Thoracic aorta (tissue), 2 donors: ENCODE measurements at places on chromosomes 5 and 9. TPM values are rescaled to one million over a fixed set of nuclear protein-coding genes. Genes with fewer than 3 reads are reported as not detected.

OR1J4 gene
- total RNA-seq, result not detected

SLCO6A1 gene
- not detected for total RNA-seq

SPDL1 gene
- total RNA-seq, result 1.9 TPM

IL4 gene
- total RNA-seq, result not detected

PCDHGA7 gene
- total RNA-seq, result 11.9 TPM

HSPB3 gene
- total RNA-seq, result 0.95 TPM

OMD gene
- total RNA-seq, result 200 TPM

RNF224 gene
- not detected for total RNA-seq

HRH2 gene
- 23.1 TPM for total RNA-seq

- H3K27ac ChIP-seq, result no peak overlapping the region
- no peak overlapping the region for H3K4me3 ChIP-seq
- H3K36me3 ChIP-seq, result no peaks in the 10 kb centered on the region
- H3K27me3 ChIP-seq, result no peaks in the 10 kb centered on the region
- no peak for DNase-seq
- H3K4me1 ChIP-seq, result peaks cover 21% of the 10 kb centered on the region
These were observed 28.7 kb upstream of the C5orf46 start for GRCh38 chr5:147935032-147935431.

GRCh38 chr9:20513126-20513913 lies 109.0 kb downstream of the MLLT3 start:
- H3K4me1 ChIP-seq, result peaks cover 7% of the 10 kb centered on the region
- no peaks in the 10 kb centered on the region for H3K27me3 ChIP-seq
- no peak overlapping the region for H3K27ac ChIP-seq
- no peaks in the 10 kb centered on the region for H3K36me3 ChIP-seq
- no peak for DNase-seq

DNA sequence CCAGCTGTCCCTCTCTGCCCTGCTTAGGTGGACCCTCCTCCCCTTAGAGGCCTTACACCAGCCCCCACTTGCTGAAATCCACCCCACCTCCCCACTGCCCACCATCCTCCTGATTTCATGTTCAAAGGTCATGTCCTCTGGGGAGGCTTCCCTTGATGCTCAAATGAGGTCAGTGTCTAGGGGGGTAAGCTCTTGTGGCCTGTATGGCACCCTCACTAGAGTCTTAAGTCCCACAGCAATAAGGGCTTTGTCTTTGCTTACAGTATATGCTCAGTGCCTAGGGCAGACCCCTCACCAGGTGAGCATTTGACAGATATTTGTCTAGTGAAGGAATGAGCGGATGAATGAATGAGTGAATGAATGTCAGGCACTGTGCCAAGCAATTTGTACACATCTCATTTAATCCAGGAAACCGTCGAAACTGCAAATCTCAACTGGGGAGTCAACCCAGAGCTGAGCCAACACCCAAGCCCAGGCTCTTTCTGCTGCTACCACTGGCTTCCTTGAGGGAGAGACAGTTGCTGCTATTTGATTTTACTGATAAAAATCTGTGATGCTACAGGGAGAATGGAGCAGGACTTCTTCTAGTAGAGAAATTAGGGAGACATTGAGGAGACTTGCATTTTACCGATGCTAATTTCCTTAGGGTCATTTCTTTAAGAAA lies 101.9 kb downstream of the IQGAP2 start:
- no peak overlapping the region for H3K4me3 ChIP-seq
- no peak for DNase-seq
- no peaks in the 10 kb centered on the region for H3K4me1 ChIP-seq
- no peak overlapping the region for H3K27ac ChIP-seq
- H3K36me3 ChIP-seq, result no peaks in the 10 kb centered on the region
- no peaks in the 10 kb centered on the region for H3K27me3 ChIP-seq

DNA sequence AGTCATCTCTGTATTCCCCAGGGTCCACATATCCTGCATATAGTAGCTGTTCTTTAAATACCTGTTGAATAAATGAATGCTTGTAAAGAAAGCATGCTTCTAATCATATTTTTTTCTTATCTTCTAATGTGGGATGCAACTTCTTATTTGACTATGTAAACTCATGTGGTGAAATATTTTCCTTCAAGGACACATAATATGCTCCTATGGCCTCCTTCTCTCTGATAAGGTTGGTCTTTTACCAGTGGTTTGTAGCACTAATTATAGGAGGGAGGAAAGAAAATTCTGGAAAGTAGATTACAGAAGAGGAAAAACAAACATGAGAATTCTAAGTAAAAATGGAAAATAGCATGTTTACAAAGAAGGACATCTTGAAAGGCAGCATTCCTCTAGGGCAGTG lies 28.6 kb upstream of the C5orf63 start:
- H3K27me3 ChIP-seq, result no peaks in the 10 kb centered on the region
- no peak for DNase-seq

DNA sequence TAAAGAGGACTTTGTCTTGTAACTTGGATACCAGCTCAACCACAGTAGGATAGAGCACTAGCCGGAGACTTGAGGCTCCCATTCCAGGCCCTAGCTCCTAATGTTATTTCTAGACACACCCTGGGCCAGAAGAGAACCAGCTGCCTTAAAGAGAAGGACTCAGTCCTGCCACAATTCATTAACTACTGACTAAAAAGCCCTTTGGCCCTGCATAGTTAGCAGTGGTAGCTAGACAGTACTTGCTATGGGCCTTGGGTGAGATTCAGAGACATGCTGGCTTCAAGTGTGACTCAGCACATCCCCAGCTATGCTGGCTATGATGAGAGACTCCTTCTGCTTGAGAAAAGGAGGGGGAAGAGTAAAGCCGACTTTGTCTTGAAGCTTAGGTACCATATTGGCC lies 47.3 kb downstream of the TMEM167A start:
- H3K36me3 ChIP-seq, result no peaks in the 10 kb centered on the region
- H3K4me1 ChIP-seq, result no peaks in the 10 kb centered on the region
- no peak overlapping the region for H3K4me3 ChIP-seq
- H3K27ac ChIP-seq, result no peak overlapping the region
- no peak for DNase-seq
- no peaks in the 10 kb centered on the region for H3K27me3 ChIP-seq

DNA sequence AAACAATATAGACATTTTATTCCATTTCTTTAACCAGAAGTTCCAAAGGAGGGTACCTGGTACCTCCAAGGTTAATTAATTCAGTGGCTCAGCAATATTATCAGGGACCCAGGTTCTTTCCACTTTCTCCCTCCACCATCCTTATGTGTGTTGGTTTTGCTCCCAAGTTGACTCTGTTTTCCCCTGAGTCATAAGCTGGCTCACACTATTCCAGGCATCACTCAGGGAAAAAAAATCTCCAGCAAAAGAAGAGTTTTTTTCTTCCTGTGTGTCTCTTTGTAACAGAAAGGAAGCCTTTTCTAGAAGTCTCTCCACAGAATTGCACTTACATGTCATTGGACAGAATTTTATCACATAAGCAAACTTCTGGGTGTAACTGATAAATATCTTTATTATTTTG lies 31.2 kb upstream of the GALNT10 start:
- no peaks in the 10 kb centered on the region for H3K4me1 ChIP-seq
- no peaks in the 10 kb centered on the region for H3K27me3 ChIP-seq
- H3K36me3 ChIP-seq, result no peaks in the 10 kb centered on the region

GRCh38 chr9:94867842-94868312 lies 141.4 kb downstream of the AOPEP start:
- peak overlapping the region; percentile 87 for H3K27ac ChIP-seq
- no peaks in the 10 kb centered on the region for H3K27me3 ChIP-seq
- no peaks in the 10 kb centered on the region for H3K36me3 ChIP-seq

DNA sequence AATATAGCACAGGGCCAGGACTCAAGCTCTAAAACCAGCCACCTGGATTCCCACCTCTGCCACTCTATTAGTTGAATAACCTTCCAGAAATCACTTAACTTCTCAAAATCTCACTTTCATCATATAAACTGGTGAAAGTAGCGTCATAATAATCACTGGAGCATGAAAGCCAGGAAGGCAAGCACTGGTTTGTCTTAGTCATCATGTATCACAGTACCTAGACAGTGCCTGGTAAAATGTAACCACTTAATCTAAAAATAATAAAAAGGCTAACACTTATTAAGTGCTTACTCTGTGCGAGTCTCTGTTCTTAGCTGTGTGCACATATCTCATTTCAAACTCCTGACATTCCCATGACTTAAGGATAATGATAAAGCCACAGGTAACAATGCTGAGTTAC lies 109.4 kb downstream of the ASTN2 start:
- H3K4me1 ChIP-seq, result no peaks in the 10 kb centered on the region
- DNase-seq, result no peak
- no peaks in the 10 kb centered on the region for H3K27me3 ChIP-seq
- H3K4me3 ChIP-seq, result no peak overlapping the region

DNA sequence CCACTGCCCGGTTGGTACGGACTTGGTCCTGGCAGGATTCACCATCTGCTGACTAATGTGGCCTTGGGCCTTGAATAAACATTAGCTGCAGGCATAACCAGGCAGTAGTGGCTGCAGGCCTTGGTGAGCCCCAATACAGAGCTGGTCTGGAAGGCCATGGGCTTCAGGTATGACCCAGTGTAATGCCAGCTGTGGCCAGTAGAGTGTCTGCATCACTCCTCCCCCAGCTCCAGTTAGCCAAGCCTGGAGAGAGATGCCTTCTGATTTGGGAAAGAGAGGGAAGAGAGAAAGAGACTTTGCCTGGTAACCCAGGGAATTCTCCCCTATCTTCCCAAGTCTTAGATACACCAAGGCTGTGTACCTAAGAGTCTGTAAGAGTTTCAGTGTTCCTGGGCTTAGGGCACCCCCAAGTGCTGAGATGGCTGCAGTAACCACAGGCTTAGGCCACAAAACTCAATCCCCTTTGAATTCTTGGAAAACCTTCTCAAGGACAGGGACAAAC lies 5.6 kb upstream of the C5 start:
- H3K27ac ChIP-seq, result no peak overlapping the region
- no peak overlapping the region for H3K4me3 ChIP-seq
- H3K27me3 ChIP-seq, result no peaks in the 10 kb centered on the region

- no peak overlapping the region for H3K4me3 ChIP-seq
- H3K27me3 ChIP-seq, result no peaks in the 10 kb centered on the region
- no peak for DNase-seq
- H3K4me1 ChIP-seq, result peaks cover 10% of the 10 kb centered on the region
- H3K36me3 ChIP-seq, result no peaks in the 10 kb centered on the region
- H3K27ac ChIP-seq, result no peak overlapping the region
These were observed 65.8 kb downstream of the SHB start for GRCh38 chr9:38003230-38003629.

GRCh38 chr5:90518661-90519060 lies 10.7 kb downstream of the LYSMD3 start:
- H3K27me3 ChIP-seq, result no peaks in the 10 kb centered on the region
- H3K36me3 ChIP-seq, result no peaks in the 10 kb centered on the region
- no peaks in the 10 kb centered on the region for H3K4me1 ChIP-seq
- H3K27ac ChIP-seq, result no peak overlapping the region
- DNase-seq, result no peak
- no peak overlapping the region for H3K4me3 ChIP-seq

DNA sequence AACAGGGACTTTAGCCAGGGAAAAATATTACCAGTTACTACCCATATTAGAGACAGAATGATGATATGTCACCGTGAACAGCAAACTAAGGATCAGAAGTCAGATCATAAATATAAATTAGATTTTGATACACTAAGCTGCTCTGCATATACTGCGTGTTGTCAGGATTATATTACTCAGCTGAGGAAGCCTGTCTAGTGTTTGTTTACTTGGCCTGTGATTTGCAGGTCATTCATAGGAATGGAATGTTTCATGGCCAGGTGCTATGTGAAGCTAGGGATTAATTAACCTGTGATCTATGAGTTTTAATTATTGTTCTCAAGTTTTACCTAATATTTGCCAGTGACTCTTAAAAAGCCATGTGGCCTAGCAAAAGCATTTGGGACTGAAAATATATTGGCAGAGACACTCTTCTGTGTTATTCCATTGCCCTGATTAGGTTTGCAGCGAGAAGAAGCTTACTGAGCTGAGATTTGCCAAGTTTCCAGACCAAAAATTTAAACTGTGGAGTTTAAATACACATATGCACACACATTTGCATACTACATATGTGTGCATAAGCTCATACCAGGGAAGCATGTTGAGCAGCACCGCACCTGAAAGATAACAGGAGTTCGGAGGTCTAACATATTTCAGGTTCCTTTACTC lies 496.3 kb upstream of the GRIA1 start:
- H3K4me1 ChIP-seq, result no peaks in the 10 kb centered on the region
- no peaks in the 10 kb centered on the region for H3K36me3 ChIP-seq
- no peaks in the 10 kb centered on the region for H3K27me3 ChIP-seq
- no peak overlapping the region for H3K4me3 ChIP-seq

- H3K4me1 ChIP-seq, result no peaks in the 10 kb centered on the region
- no peak overlapping the region for H3K4me3 ChIP-seq
- no peak for DNase-seq
These were observed 178.3 kb downstream of the DNAH5 start for GRCh38 chr5:13766236-13766635.

DNA sequence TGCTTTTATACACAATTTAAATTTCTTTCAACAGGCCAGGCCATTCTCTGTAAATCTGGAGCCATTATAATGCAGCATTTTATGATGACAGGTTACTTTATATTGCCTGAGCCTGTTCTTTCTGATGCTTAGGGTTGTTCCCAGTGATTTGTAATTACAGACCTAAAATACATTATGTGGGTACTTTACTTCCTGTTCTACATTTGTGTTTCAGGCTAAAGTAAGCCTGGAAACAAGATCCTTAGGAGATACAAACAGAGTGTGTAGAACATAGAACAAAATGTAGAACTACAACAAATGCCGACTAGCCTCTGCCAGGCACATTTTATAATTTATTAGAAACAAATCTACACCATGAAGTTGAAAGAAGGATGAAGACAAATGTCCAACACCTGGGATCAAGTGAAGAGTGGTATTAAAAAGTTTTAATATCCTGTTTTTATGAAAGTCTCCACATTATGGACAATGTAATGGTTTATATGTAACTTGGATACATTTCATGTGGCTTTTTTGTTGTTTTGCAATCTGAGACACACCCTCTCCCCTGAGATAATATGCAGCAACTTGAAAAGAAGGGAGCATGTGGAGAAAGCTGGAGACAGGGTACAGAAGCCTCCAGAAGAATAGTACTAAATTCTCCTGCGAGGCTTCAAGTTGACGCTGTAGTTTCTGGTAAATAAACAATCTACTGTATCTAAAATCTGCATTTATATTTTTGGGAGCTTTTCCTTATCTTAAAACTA lies 46.9 kb downstream of the VCAN start:
- no peak for DNase-seq
- H3K36me3 ChIP-seq, result peaks cover 16% of the 10 kb centered on the region
- H3K27me3 ChIP-seq, result no peaks in the 10 kb centered on the region
- peaks cover 15% of the 10 kb centered on the region for H3K4me1 ChIP-seq

- no peak overlapping the region for H3K4me3 ChIP-seq
- H3K27ac ChIP-seq, result no peak overlapping the region
- H3K27me3 ChIP-seq, result no peaks in the 10 kb centered on the region
- H3K36me3 ChIP-seq, result peaks cover 2% of the 10 kb centered on the region
- no peak for DNase-seq
- H3K4me1 ChIP-seq, result no peaks in the 10 kb centered on the region
These were observed 29.8 kb downstream of the NR4A3 start for GRCh38 chr9:99851500-99851822.

DNA sequence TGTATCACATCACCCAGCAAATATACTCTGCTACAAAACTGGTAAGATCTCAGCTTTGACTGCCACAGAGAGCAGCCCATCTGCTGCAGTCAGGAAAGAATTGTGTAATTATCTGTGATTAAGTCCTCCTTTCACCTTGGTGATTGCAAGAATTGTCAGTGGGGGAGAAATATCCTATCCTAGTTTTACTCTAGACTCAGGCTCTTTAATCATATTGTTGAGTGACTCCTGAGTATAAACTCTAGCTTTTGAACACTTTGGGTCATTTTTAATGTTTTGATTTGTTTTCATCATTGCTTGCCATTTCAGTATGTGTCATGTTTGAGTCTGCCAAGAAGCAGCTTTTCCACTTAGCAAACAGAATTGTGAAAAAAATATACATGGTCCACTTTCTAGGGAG lies 32.1 kb downstream of the VCAN start:
- no peak for DNase-seq
- H3K27me3 ChIP-seq, result no peaks in the 10 kb centered on the region
- peak overlapping the region; percentile 51 for H3K27ac ChIP-seq
- peaks cover 7% of the 10 kb centered on the region for H3K4me1 ChIP-seq
